Natural killer cell (primary cell): ENCODE measurements at places on chromosomes 6 and 20.

DNA sequence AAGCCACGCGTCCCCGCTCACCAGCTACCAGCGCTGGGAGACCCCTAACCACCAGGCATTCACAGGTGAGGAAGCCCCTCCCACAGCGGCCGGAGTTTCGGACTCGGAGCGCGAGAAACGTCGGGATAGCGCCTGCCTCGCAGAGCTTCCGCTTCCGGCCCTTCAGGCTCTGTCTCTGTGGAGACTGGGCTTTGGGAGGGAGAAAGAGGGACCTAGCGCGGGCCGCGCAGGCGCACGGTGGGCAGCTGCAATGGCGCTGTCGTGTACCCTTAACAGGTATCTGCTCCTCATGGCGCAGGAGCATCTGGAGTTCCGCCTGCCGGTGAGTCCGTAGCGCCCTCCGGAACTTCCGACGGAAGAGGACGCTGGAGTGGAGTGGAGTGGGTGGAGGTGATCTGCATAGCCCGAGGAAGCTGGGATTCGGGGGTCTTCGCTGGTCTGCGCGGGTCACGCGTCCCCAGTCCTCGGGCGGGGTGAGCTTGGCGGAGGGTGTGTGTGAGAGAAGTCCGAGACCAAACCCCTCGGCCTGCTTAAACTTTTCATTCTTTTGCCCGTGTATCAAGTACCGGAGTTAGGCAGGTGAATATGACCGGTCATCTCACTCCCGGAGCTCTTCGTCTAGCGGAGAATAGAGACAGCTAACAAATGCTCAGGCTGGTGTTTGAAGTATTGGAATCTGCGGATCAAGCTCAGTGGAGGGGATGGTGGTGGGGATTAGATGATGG lies at the start of gene TRMT11:
Gene TRMT11, plus strand, starts transcription at position 240 of the 725 bp plus-strand sequence. Its CDS starts 11 bp downstream, at position 251.
- no peaks in the 10 kb centered on the region for H3K36me3 ChIP-seq
- H3K27ac ChIP-seq = peak within 1 kb of the TSS; percentile 65
- H3K27me3 ChIP-seq = no peaks in the 10 kb centered on the region
- H3K4me1 ChIP-seq = no peaks in the 10 kb centered on the region
- peak within 1 kb of the TSS; percentile 76 for H3K4me3 ChIP-seq

DNA sequence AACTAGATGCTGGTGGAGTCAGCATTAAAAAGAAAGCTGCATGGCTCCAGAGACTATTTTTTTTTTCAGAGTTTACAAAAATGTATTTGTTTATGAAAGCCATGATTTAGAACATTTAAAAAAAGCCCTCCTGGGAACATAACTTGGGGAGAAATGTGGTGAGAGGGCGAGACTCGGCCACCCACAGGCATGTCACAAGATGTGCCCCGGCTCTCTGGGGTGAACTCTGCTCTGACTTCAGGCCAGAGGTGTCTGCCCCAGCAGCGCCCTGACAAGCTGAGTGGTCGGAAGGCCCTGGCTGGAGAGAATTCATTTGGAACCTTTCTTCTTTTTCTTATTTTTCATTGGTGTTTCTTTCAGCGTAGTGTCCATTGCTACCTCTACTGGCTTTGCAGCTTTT lies 21.7 kb upstream of the RFPL4B start:
- DNase-seq = no peak
- no peaks in the 10 kb centered on the region for H3K4me1 ChIP-seq
- H3K27me3 ChIP-seq = peaks cover 4% of the 10 kb centered on the region

GRCh38 chr20:49676581-49677291 lies 36.9 kb downstream of the B4GALT5 start:
- peaks cover 68% of the 10 kb centered on the region for H3K4me1 ChIP-seq
- no peaks in the 10 kb centered on the region for H3K36me3 ChIP-seq
- H3K27me3 ChIP-seq = no peaks in the 10 kb centered on the region
- H3K27ac ChIP-seq = peak overlapping the region; percentile 84

DNA sequence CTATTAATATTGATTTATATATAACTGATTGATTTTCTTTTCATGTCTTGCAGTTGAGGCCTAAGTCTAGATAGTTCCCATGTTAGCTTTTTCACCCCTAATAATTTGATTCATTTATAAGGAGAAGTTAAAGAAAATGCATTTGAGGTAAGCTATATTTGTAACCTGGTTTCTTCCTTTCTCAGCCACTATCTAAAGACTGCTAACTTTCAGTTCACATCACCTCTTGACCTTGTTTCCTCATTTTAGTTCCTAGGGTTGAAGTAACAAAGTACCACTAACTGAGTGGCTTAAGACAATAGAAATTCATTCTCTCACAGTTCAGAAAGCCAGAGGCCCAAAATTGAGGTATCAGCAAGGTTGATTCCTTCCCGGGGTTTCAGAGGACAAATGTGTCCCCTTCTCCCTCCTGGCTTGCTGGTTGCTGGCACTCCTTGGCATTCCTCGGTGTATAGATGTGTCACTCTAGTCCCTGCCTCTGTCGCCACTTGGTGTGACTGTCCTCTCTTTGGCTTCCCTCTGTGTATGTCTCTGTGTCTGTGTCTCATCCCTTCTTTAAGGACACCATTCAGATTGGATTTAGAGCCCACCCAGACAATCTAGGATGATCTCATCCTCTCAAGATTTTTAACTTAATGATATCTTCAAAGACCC lies 55.9 kb upstream of the C20orf144 start:
- peaks cover 18% of the 10 kb centered on the region for H3K36me3 ChIP-seq
- peak overlapping the region; percentile 47 for H3K27ac ChIP-seq
- H3K4me1 ChIP-seq = no peaks in the 10 kb centered on the region
- no peaks in the 10 kb centered on the region for H3K27me3 ChIP-seq

- no peak for DNase-seq
- H3K27me3 ChIP-seq = no peaks in the 10 kb centered on the region
- H3K4me1 ChIP-seq = no peaks in the 10 kb centered on the region
- no peak overlapping the region for H3K4me3 ChIP-seq
Observed at GRCh38 chr6:101545191-101545590, 151.7 kb downstream of the GRIK2 start.

DNA sequence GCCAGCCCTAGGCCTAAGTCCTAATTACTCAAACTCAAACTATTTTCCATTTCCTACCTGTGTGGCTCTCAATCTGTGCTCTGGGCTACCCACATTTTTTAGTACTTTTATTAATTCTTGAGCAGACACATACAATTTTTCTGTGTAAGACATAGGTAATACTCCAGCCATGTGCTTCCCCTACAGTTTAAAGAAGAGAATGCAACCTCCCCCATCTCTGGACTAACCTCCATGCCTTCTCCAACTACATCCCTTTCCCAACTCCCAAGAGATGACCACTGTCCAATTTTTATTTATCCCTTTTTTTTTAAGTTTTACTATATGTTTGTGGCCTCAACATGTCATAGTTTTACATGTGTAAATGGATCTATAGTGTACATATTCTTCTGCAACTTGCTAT lies 5.8 kb downstream of the HMGN4 start:
- DNase-seq = peak; percentile 48
- peaks cover 29% of the 10 kb centered on the region for H3K36me3 ChIP-seq
- no peaks in the 10 kb centered on the region for H3K27me3 ChIP-seq
- no peak overlapping the region for H3K4me3 ChIP-seq
- peaks cover 11% of the 10 kb centered on the region for H3K4me1 ChIP-seq

DNA sequence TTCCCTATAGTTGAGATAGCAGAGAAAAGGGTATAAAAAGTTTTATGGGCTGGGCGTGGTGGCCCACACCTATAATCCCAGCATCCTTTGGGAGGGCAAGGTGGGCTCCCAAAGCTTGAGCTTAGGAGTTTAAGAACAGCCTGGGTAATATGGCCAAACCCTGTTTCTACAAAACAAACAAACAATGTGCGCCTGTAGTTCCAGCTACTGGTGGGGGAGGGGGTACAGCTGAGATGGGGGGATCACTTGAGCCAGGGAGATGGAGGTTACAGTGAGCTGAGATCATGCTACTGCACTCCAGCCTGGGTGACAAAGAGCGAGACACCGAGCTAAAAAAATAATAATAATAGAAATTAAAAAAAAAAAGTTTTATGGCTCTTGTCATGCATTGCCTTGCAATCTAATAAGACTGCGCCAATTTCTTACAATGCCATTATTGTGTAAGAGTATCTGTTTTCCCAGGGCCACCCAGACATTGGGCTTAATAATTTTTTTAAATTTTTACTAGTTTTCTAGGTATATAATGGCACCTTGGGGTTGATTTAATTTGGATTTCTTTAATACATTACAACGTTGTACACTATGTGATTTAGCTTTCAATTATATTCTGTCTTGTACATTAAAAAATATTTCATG lies 3.9 kb downstream of the ACSS2 start:
- no peaks in the 10 kb centered on the region for H3K36me3 ChIP-seq
- H3K4me1 ChIP-seq = peaks cover 14% of the 10 kb centered on the region
- H3K4me3 ChIP-seq = no peak overlapping the region
- H3K27ac ChIP-seq = no peak overlapping the region
- DNase-seq = no peak

GRCh38 chr20:41956338-41957074 lies 338.3 kb upstream of the CHD6 start:
- H3K36me3 ChIP-seq = no peaks in the 10 kb centered on the region
- H3K4me1 ChIP-seq = no peaks in the 10 kb centered on the region
- no peak overlapping the region for H3K27ac ChIP-seq
- DNase-seq = no peak

- no peaks in the 10 kb centered on the region for H3K36me3 ChIP-seq
- H3K27me3 ChIP-seq = no peaks in the 10 kb centered on the region
- no peak for DNase-seq
- H3K4me3 ChIP-seq = no peak overlapping the region
Observed at GRCh38 chr20:24048024-24048611, 59.5 kb upstream of the GGTLC1 start.

DNA sequence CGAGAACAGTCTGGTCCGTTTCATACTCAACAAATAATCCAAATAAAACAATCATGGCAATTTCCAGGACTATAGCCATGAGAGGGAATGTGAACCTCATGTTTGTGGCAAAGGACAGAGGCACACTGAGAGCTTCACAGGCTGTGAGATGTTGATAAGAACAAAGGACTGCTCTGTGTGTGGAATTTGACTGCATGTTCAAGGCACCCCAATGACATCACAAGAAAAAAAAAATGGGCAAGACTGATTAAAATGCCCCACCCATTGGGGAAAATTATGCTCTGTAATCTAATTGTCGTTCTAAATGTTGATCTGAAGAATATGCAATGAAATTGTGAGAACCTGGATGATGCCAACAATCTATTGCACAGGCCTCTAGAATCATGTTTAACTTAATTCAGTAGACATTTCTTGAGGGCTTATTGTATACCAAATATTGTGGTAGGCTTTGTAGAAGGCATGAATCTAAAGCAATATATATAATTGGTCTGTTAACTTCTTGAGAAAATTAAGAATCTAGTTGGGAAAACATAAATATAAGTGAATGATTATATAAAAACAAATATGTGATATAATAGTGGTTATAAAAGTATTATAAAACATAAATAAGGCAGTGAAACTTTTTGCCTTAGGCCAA lies at the start of gene RHAG:
Gene RHAG, minus strand, starts transcription at position 127 of the 637 bp plus-strand sequence. Its CDS starts 27 bp downstream, at position 100.
- no peaks in the 10 kb centered on the region for H3K27me3 ChIP-seq
- H3K4me3 ChIP-seq = no peak within 1 kb of the TSS
- no peaks in the 10 kb centered on the region for H3K4me1 ChIP-seq
- no peaks in the 10 kb centered on the region for H3K36me3 ChIP-seq

- no peak overlapping the region for H3K4me3 ChIP-seq
- no peaks in the 10 kb centered on the region for H3K36me3 ChIP-seq
- H3K27ac ChIP-seq = no peak overlapping the region
- no peaks in the 10 kb centered on the region for H3K4me1 ChIP-seq
Observed at GRCh38 chr6:161439093-161439492, 165.2 kb upstream of the AGPAT4 start.

GRCh38 chr6:73088138-73088813 lies 137.0 kb downstream of the KHDC1L start:
- no peaks in the 10 kb centered on the region for H3K36me3 ChIP-seq
- DNase-seq = no peak
- H3K27me3 ChIP-seq = no peaks in the 10 kb centered on the region

GRCh38 chr20:3313683-3314065 lies 74.7 kb upstream of the SLC4A11 start:
- no peak overlapping the region for H3K27ac ChIP-seq
- no peaks in the 10 kb centered on the region for H3K27me3 ChIP-seq
- no peak for DNase-seq
- H3K4me1 ChIP-seq = no peaks in the 10 kb centered on the region
- no peak overlapping the region for H3K4me3 ChIP-seq

- H3K36me3 ChIP-seq = no peaks in the 10 kb centered on the region
- no peaks in the 10 kb centered on the region for H3K4me1 ChIP-seq
- H3K4me3 ChIP-seq = no peak overlapping the region
- H3K27ac ChIP-seq = no peak overlapping the region
- no peaks in the 10 kb centered on the region for H3K27me3 ChIP-seq
Observed at GRCh38 chr6:68726337-68726736, 91.3 kb downstream of the ADGRB3 start.

DNA sequence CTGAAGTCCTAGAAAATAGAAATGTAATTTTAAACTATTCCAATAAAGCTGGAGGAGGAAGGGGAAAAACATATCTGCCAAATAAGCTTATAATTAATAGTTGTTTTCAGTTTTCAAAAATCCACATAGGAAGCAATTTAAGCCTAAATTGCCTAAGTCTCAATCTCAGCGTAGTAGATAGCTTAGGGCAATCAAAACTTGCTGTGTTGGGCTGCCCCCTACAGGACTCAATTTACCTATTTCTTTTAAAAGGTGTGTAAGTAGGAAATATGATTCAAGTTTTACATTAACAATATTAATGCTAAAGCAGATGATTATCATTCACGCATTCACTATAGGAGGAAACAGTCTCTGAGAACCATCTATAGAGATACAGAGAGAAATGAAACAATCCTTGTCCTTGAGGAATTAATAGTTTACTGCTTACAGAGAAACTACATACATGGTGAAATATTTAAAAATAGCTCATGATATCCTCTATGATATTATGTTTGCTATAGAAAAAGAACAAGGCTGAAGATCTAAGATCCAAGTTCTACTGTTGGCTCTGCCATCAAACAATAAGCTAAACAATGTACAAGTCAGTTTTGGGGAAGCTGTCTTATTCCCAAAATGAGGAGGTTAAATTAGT lies 102.1 kb downstream of the ATG5 start:
- H3K27me3 ChIP-seq = no peaks in the 10 kb centered on the region
- H3K27ac ChIP-seq = no peak overlapping the region
- peak; percentile 88 for DNase-seq
- no peak overlapping the region for H3K4me3 ChIP-seq
- no peaks in the 10 kb centered on the region for H3K4me1 ChIP-seq

DNA sequence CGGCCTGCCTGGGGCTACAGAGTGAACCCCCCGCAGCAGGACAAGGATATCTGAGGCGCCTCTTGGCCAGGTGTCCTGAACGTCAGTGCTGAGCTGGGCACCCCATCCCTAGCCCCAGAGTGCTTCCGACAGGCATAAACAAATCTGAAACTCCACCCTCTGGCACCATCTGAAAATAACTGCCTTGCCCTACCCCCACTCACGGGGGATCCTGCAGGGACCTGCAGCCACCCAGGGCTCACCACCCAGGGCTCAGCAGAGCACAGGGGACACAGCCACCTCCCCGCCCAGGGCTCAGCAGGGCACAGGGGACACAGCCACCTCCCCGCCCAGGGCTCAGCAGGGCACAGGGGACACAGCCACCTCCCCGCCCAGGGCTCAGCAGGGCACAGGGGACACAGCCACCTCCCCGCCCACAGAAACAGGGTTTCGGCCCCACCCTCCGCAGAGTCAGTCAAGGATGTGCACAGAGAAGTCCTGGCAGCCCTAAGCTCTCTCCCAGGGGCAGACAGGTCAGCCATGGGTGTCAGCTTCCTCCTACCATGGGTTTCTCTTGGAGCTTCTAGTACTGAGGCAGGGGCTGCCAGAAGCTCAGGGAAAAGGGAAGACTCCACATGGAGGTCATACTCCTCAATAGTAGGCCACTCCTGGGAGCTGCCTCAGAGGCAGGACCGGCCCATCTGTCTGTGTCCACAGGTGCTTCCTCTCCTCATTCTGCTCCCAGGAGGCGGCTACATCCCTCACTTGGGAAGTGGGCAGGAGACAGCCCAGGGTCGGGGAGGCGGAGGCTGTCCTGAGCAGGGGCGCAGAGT lies 4.6 kb downstream of the UCKL1 start:
- H3K27ac ChIP-seq = no peak overlapping the region
- no peaks in the 10 kb centered on the region for H3K36me3 ChIP-seq
- H3K27me3 ChIP-seq = no peaks in the 10 kb centered on the region
- no peak overlapping the region for H3K4me3 ChIP-seq
- peaks cover 57% of the 10 kb centered on the region for H3K4me1 ChIP-seq
